ENCODE measurements at places on chromosomes 4 and X.
A peak's percentile ranks its signal among the peaks of the same experiment; 100 is the strongest.

GRCh38 chrX:6004529-6004928, 224.1 kb downstream of the NLGN4X start:
- no peak for DNase-seq

- DNase-seq = no peak
These were observed 9.3 kb upstream of the GPRIN3 start for GRCh38 chr4:89316931-89317366.

GRCh38 chrX:51837921-51838320, 55.5 kb upstream of the MAGED1 start:
- peak; percentile 10 for DNase-seq

DNA sequence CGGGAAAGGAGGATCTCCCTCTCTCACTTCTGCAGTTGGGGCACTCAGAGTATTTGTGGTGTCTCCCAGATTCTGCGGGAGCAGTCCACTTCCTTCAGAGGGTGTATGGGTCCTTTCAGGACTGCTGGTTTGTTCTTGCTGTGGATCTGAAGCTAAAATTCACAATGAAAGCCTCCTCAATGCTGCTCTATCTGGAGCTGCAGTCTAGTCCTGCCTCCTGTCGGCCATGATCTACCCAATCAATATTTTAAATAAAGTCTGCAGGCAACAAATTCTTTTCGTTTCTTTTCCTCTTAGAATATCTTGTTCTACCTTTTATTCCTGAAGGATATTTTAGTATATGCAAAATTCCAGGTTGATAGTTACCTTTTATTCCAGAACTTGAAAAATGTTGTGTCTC, 226.1 kb upstream of the AR start:
- no peak for DNase-seq

DNA sequence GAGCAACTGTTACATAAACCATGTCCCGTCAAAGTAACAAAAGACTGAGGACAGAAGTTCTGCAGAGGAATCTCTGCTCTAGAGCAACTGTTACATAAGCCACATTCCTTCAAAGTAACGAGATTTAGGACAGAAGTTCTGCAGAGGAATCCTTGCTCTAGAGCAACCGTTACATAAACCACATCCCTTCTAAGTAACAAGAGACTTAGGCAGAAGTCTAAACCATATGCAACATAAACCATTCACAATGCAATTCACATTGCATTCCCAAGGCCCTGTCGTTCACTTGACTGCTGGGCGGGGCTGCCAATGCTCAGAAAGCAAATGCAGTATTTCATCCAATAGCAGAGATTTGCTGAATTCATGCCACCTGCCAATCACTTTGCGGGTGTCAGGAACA, 124.4 kb upstream of the PUDP start:
- no peak for DNase-seq

GRCh38 chr4:57148831-57149505, 38.8 kb upstream of the IGFBP7 start:
- no peak for DNase-seq

GRCh38 chr4:13427599-13428325, 56.4 kb downstream of the RAB28 start:
- DNase-seq = no peak

GRCh38 chr4:7654550-7655445, 220.1 kb upstream of the PSAPL1 start:
- DNase-seq = no peak

- no peak for DNase-seq
These were observed 505.7 kb downstream of the PACRGL start for GRCh38 chr4:21205821-21206531.

DNA sequence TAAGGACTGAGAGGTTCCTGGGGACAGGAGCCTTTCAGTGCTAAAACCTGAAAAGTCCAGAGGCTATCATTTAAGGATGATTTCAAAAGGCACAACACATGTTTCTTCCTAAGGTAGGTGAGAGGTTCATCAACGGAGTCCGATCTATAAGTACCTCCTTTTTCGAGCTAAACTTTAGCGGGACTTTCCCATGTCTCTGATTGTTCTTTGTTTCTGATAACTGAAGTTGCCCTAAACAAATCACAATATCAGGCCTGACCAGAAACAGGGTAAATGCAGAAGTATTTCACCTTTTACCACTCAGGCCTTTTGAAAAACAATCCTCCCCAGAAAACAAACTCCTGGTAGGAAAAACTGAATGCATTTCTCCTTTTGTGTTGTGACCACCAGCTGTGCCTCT, 17.6 kb downstream of the PIR start:
- DNase-seq = no peak

- DNase-seq = no peak
These were observed 30.0 kb downstream of the WDR1 start for GRCh38 chr4:10086506-10087120.

DNA sequence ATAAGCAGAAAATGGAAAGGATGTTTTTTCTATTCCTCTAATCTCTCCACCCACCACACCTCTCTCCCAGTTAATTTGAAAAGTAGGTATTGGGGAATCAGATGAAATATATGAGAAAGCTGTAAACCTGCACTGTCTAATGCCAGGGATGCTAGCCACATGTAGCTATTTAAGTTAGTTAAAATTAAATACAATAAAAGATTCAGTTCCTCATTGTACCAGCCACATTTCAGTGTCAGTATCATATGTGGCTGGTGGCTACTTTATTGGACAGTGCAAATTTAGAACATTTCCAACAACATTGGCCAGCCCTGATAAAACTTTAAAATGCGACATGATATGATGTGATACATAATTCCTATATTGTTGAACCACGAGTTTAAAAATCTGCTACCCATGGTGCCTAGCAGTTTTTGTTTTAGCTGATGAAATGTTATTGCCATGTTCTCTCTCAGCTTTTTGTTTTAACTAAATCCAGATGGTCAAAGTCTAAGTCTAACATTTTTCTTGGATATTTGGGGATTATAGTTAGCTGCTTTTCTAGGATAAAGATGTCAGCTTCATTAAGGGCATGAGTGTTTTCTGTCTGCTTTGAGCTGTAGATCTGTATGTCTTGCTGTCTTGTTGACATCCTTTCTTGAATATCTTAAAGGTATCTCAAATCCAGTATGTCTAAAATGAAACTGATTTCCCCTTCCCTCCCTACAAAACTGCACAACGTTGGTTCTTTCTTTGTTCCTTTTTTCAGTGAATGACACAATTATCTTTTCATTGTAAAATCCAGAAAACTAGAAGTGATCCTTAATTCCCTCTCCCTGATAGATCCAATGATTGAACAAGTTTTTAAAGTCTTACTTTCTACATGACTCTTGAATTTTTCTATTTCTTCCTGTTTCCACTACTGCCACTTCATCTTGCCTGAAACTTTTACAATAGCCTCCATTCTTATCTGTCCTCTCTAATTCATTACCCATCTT, 6.2 kb downstream of the ARFIP1 start:
- DNase-seq = no peak

DNA sequence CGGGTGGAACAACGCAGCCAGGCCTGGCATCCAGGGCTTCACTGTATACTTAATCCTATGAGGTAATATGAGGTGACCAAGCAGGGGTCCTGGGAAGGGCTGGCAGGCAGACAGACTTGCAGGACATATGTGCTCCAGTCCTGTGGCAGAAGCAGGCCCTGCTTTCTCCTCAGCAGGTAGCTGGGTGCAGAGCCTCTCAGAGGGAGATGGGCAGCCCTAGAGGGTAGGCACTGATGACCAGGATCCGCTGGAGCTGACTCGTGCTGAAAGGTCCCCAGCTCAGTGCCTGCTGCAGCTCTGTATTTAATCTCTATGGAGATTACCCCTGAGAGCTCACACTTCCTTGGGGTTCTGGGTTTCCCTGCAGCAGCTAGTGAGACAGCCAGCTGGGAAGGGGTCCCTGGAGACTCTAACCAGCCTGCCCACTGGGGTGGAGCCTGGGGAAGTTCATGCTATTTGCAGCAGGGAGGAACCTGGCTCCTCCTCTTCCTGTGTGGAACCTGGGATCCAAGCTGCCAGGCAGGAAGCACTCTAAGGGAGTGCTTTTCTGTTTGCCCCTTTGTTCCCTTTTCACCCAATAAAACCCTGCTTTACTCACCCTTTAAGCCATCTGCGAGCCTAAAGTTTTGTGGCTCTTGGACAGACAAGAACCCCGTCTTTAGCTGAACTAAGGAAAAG, 339.2 kb downstream of the DCAF12L2 start:
- no peak for DNase-seq

GRCh38 chr4:152613841-152614721, 65.7 kb downstream of the TMEM154 start:
- DNase-seq = peak; percentile 52

DNA sequence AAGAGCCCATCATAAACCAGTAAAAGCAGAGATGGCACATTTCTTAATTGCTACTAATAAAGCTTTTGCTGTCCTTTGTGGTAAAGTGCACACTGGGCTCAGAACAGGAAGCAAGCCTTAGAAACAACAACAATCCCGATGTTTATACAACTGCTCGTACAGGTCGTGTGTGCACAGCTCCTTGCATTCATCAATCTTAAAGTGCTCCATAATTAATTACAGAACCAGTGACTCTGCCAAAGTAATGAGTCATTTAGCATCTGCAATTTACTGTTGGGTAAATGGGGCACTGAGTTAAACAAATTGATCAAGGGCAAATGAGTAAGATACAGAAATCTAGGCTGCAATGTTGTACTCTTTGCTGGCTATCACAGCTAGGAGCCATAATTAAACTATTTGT, 61.3 kb upstream of the TXK start:
- DNase-seq = no peak

DNA sequence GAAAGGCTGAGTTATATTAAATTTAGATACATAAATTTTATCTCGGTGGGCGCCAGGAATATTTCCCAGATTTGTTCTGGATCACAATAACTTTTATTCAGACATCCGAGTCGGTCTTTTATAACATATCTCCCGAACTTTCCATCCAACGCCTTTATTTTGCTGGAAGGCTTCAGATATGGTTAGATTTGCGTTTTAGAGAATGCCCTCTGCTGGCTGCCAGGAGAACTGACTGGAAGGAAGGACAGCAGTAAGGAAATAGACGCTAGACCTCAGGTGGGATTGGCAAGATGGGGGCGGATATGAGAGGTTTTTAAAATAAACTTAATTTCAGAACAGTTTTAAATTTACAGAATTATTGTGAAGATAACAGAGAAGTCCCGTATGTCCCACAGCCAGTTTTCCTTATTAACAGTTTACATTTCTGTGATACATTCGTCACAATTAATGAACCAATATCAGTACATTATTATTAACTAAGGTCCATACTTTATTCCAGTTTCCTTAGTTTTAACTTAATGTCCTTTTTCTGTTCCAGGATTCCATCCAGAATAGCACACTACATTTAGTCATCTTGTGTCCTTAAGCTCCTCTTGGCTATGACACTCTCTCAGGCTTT, 4.6 kb upstream of the KANTR start:
- DNase-seq = peak; percentile 5

DNA sequence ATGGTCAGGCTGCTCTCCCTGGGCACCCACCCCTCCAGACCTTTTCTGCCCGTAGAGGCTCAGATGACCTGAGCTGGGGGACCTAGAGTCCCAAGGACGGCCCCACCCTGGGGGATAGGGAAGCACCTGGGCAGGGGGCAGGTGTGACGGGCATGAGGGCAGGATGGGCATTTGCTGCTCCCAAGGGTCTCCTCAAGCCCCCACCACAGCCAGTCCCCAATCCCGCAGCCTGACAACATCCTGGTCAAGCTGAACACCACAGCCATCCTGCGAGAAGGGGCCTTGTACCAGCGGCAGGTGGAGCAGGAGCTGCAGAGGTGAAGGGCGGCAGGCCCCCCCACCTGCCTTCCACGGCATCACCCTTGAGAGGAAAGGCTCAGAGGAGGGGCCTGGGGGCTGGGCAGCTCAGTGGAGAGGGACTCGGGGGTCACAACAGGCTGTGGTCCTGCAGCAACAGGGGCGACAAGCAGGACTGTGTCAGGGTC, 17.8 kb upstream of the RNF4 start:
- no peak for DNase-seq

DNA sequence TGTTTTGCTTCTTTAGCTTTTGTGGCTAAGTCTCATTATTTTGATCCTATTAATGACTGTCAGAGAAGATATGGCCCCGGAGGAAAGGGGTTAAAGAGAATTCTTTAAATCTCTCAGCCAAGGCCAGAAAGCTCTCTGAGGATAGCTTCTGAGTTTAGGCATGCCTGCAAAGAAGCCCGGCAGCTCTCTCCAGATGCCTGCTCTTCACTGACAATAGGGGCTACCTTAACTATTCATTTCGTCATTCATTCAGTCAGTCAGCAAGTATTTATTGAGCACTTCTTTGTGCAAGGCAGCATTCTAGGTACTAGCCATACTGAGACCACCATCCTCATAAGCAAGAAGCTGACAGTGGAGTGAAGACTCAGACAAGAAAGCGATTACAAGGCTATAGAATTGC, 34.0 kb upstream of the BMP15 start:
- DNase-seq = no peak

- DNase-seq = no peak
These were observed 71.7 kb downstream of the MID1 start for GRCh38 chrX:10548688-10549087.
